Hematopoietic multipotent progenitor cell (in vitro differentiated cells): ENCODE measurements at places on chromosomes 5 and 9.
A peak's percentile ranks its signal among the peaks of the same experiment; 100 is the strongest.

- no peak for DNase-seq
These were observed 7.6 kb downstream of the OLFML2A start for GRCh38 chr9:124784509-124784908.

DNA sequence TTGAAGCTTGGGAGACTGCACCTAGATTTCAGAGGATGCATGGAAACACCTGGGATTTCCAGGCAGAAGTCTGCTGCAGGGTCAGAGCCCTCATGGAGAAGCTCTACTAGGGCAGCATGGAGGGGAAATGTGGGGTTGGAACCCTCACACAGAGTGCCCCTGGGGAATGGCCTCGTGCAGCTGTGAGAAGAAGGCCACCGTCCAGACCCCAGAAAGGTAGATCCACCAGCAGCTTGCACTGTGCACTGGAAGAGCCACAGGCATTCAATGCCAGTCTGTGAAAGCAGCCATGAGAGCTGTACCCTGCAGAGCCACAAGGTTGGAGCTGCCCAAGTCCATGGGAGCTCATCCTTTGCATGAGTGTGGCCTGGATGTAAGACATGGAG is 285.3 kb upstream of the FAM174A start:
- no peak for DNase-seq

GRCh38 chr9:89104821-89105220 is 73.8 kb downstream of the SHC3 start:
- DNase-seq: no peak

GRCh38 chr9:131700765-131701435 is 39.0 kb downstream of the RAPGEF1 start:
- no peak for DNase-seq

DNA sequence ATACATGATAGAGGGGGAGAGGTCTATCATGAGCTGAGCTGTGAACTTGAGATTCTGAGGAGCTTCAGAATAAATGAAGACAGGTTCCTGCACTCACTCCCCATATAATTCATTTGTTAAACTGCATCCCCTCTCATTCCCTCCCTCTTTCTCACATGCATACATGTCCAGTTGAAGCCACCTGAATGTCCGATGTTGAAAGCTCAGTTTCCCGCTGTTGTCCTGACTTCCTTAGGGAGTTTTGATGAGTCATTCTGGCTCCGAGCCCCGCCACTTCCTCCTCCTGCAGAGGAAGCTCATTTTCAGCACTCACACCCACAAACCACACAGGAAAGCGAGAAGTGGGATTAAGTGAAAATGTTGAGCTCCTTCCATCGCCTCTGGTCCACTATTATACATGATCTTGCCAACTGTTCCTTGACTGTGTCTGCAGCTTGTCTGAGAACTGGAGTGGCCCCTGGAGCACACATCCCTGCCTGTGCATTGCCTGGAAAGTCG is 121.2 kb downstream of the CEMIP2 start:
- peak; percentile 65 for DNase-seq

- DNase-seq: no peak
These were observed 16.7 kb downstream of the TCF7 start for GRCh38 chr5:134131165-134131564.

GRCh38 chr5:163434401-163434866 is 3.0 kb upstream of the CCNG1 start:
- no peak for DNase-seq

- DNase-seq: no peak
These were observed 33.9 kb upstream of the GABBR2 start for GRCh38 chr9:98742325-98743280.

GRCh38 chr5:168916266-168916665 is 337.1 kb upstream of the PANK3 start:
- no peak for DNase-seq

DNA sequence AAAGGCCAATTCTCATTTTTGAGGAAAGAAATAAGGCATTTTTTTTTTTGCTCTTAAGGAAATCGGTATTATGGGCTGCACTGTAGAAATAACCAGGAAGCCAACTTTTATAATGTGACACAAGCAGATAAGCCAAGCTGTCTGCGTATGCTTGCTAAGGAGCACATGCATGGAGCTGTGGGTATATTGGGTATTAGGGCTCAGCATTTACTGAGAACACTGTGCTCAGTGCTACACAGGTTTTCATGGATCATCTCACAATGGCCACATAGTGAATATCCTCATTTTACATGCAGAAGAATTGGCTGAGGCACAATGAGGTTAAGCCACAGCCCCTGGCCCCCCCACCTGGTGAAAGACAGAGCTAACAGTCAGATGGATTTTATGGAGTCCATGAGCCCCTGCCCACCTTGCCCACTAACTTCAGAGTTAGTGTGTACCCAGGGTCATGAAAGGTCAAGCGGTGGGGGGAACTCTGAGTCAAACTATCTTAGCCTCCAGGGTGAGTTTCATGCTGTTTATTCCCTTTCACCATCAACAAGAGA is 204.8 kb downstream of the SPATA31A6 start:
- no peak for DNase-seq

DNA sequence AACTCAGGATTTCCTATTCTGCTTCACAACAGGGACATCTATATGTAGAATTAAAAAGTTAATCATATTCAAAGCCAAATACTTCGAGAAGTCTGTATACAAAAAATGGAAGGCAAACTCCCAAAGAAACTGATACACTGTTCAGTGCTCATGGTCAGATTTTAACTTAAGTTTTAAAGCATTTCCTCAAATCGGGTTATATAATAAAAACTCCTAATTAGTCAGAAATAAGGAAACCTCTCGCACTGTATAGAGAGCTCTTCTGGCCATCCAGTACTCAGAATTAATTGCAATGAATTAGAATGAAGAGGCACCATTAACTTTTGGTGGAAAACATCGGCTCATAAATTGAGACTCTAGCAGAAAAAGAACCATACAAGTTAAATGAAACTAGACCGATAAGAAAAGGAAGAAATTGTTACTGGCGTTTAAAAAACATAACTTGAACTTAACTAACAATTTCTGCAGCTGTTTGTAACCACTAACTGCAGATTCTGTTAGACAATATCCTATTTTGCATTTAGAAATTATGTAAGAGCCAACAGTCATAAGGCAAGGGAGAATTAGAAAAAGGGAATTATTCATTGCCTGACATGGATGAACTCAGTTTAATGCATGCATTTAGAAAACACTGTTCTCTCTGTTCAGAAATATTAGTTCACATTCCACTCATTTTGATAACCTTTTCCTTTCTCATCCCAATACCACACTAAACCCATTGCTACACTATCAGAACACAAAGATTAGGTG is 96.6 kb downstream of the FNBP1 start:
- no peak for DNase-seq

- no peak for DNase-seq
These were observed 75.9 kb downstream of the SPRY4 start for GRCh38 chr5:142248853-142249462.

- DNase-seq: peak; percentile 2
These were observed 55.5 kb downstream of the CEP120 start for GRCh38 chr5:123367739-123368138.

GRCh38 chr9:113556877-113557593 is 93.5 kb downstream of the RGS3 start:
- no peak for DNase-seq

- DNase-seq: no peak
These were observed 104.9 kb upstream of the ZNF618 start for GRCh38 chr9:113771199-113771598.

DNA sequence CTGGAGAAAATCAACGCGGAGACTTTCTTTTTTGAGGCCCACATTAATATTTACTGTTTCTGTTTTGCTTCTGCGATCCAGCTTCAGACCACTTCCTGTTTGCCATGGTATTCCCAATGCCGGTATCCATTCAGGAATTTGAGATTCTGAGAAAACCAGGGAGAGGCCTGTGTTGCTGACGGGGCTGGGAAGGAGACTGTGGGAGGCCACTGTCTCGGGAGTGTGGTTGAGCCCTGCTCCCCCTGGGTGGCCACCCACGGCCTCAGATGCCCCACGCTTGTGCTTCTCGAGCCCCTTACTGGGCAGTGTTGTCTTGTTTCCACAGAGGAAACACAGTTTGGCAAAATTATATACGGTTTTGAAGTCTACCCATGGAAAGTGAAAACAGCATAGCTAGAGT is 403.6 kb upstream of the IRX2 start:
- DNase-seq: no peak

GRCh38 chr9:351916-352315 is 137.3 kb downstream of the DOCK8 start:
- DNase-seq: no peak

- DNase-seq: peak; percentile 88
These were observed 165.1 kb downstream of the PLK2 start for GRCh38 chr5:58294598-58295305.

DNA sequence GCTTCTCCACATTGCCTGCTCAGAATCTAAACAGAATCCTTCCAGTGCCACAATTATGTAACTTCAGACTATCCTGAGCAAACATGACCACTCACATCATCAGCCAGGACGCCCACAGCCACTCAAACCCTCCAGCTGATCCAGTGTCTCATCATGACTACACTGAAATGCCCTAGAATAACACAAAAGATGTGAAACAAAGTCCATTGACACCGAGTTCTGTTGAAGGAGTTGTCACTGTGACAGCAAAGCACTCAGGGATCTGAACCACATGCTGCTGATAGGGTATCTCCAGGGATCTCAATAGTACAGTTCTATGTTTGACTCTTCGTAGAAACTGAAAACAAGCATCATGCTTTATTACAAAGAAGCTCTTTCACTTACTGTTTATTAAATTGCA is 150.2 kb downstream of the GABBR2 start:
- DNase-seq: no peak

DNA sequence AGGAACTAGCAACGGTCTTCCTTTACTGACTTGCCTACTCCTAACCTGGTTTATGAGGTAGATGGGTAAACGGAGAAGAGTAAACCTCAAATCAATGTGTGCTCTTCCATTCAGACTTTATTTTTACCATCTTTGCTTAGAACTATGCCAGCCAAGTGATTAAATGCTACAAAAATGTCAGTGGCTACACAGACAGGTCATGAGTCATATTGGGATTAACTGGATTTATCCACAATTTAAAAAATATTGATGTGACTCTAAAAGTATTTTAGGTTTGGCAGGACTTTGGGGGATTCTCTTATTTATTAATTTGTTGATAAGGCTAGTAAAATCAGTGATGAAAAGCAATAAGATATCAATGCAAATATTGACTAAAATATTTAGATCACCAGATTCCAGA is 275.0 kb downstream of the PLK2 start:
- DNase-seq: no peak

GRCh38 chr5:64534033-64534432 is 28.2 kb downstream of the RGS7BP start:
- DNase-seq: no peak

GRCh38 chr9:89408628-89409101 is 89.2 kb downstream of the SEMA4D start:
- peak; percentile 81 for DNase-seq

- no peak for DNase-seq
These were observed 45.2 kb upstream of the SMARCA2 start for GRCh38 chr9:1969898-1970297.

DNA sequence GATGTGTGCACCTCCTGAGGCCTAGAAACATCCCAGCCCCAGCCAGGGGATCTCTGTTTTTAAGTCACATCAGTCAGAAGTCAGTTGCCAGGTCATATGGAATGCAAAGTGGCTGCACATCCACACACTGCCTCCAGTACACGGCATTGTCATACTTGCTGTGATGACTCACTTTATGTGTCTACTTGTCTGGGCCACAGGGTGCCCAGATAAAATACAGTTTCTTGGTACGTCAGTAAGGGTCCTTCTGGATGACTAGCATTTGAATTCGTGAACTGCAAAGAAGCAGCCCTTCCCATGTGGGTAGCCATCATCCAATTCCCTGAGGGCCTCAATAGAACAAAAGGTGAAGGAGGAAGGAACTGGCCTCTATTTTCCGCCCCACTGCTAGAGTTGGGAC is 27.7 kb downstream of the AUH start:
- no peak for DNase-seq

GRCh38 chr5:87339986-87340385 is 72.3 kb downstream of the RASA1 start:
- DNase-seq: no peak

DNA sequence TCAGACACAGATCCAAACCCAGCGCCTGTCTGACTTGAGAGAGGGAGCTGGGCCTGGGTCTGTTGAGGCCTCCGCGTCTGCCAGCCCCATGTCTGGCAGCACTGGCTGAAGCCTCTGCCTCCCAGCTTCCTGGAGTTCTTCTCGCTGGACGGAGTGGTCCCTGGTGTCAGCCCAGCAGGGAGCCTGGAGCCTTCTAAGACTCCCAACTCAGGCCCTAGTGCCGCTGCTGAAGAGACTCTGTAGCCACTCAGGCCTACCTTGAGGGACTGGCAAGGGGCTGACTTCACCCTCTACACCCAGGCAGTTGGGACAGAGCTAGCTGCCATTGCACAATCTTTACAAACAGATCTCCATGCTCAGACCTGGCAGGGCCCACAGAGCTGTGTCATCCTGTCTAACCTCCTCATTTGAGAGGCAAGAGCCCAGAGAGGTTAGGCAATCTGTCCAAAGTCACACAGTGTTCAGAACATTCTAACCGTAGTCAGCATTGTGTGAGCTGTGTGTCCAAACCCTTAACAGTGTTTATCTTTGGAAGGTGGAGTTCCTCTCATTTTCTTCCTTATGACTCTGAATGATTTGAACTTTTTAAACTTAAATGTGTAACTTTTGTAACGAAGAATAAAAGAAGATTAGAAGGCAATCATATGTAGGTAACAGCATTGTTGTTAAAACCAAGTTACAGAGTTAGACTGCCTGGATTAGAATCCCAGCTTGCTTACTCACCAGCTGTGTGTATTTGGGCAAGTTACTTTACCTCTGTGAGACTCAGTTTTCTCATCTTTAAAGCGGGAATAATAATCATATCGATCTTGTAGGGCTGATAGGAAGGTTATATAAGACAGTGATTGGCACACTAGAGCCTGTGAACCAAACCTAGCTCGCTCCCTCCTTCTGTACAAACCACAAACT is 4.6 kb upstream of the DUSP1 start:
- no peak for DNase-seq

GRCh38 chr5:40906351-40906751 is 2.9 kb upstream of the C7 start:
- DNase-seq: no peak

GRCh38 chr5:136526791-136527190 is 161.4 kb upstream of the TRPC7 start:
- no peak for DNase-seq

DNA sequence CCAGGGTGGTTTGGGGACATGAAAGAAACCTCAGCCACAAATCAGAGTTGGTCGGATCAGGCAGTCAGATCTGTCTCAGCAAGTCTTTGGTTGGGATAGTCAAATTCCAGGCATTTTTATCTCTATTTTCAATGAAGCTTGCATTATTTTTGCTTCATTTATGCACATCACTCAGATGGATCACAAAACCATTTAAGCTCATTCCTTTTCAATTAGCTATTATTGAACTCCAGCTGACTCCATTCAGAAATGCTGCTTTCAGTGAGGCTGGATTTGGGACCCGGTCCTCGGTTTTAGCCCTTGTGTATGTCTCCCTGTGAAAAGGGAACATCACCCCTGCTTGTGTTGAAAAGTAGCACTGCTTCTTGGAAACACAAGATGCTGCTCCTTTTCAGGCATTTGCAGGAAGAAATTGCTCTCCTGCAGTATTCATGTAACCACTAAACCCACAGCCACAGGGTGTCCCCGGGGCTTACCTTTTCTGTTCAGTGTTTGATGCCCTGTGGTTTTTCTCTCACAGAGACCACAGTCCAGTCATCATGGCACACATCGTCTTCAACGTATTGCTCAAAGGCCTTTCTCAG is 232.9 kb downstream of the NFIB start:
- peak; percentile 7 for DNase-seq
